ENCODE measurements at places on chromosomes 2 and 18. TPM values are rescaled to one million over a fixed set of nuclear protein-coding genes. Genes with fewer than 3 reads are reported as not detected.

Gene CREG2
- total RNA-seq, result 0.12 TPM

Gene MARCHF4
- not detected for total RNA-seq

Gene SYT4
- not detected for total RNA-seq

Gene CPS1
- 37.5 TPM for total RNA-seq

Gene MROH2A
- total RNA-seq, result not detected

Gene DSG4
- total RNA-seq, result 0.07 TPM

- DNase-seq, result no peak
These were observed 945.3 kb downstream of the TRIB2 start for GRCh38 chr2:13662055-13662454.

DNA sequence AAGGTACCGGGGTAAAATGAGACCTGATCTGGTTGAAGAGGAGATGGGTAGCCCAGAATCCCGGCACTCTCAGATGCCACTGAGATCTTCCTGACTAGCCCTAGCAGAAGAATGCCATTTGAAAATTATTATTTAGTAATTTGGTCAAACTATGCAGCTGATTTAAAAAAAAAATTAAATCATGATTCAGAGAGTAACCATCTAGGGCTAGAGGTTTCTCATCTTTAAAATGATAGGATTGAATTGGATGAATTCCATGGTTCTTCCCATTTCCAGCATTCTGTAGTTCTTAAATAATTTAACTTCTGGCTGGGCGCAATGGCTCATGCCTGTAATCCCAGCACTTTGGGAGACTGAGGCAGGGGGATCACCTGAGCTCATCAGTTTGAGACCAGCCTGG, 106.1 kb downstream of the MYO1B start:
- DNase-seq, result no peak

- no peak for DNase-seq
These were observed 12.2 kb downstream of the SCN1A start for GRCh38 chr2:166115589-166115988.

DNA sequence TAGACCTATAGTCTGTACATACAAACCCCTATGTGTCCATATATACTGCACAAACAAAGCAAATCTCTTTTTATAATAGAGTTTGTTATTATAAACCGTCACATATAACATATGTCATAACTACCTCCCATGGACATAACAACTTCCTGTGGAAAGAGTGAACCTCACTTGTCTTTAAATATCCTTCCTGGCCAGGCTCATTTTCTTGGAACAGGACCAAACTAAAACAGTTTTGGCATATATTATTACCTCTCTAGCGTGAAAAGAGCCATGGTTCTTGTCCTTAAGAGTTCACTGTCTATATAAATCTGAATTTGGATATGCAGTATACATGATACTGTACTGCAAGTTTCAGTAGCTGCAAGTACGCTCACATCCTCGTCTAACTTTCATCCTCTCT, 28.3 kb upstream of the DNAJC27 start:
- DNase-seq, result no peak

GRCh38 chr2:199382091-199382490, 75.6 kb downstream of the SATB2 start:
- no peak for DNase-seq

GRCh38 chr18:27839141-27839540, 337.8 kb downstream of the CDH2 start:
- no peak for DNase-seq

GRCh38 chr2:161824226-161824625, 200.0 kb downstream of the SLC4A10 start:
- no peak for DNase-seq

- DNase-seq, result no peak
These were observed 327.1 kb downstream of the EPHA4 start for GRCh38 chr2:221245045-221245444.

DNA sequence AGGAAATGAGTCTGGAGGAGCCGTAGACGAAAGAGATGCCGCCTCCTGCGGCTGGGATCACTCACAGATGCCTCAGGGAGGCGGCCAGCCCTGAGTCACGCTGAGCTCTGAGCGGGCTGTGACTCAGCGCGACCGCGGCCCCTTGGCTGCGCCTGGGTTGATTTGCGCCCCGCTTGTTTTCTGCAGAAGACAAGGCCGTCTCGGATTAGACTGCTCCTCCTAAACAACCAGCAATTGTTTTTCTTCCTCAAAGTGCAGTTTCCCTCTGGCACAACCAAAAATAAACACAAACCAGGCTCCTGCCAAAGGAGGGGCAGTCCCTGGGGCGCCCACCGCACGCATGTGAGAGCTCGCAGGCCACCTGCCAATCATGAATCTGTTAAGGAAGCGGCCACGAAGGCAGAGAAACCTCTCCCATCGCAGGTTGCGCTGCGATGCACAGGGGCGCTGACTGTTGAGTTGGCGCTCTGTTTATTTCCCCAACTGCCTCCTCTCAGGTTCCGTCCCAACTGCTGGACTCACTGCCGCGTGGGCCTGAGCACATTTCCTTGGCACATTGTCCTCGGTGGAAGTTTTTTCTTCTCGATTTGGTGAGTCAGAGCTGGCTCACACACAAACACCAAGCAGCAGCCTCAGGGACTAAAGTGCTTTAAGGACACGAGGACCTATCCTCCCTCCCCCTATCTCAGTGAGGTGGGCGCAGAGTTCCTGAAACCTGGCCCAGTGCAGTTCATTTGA, 85.2 kb upstream of the NDUFV2 start:
- peak; percentile 90 for DNase-seq
